ENCODE measurements at places on chromosomes 5 and 9. TPM values are rescaled to one million over a fixed set of nuclear protein-coding genes. Genes with fewer than 3 reads are reported as not detected.

The PCDHA7 gene
- total RNA-seq, result 0.82 TPM

The FOXE1 gene
- total RNA-seq, result not detected

The MOCS2 gene
- 85.7 TPM for total RNA-seq

The TRAF1 gene
- total RNA-seq, result 5.3 TPM

The PTGER4 gene
- 73.1 TPM for total RNA-seq

DNA sequence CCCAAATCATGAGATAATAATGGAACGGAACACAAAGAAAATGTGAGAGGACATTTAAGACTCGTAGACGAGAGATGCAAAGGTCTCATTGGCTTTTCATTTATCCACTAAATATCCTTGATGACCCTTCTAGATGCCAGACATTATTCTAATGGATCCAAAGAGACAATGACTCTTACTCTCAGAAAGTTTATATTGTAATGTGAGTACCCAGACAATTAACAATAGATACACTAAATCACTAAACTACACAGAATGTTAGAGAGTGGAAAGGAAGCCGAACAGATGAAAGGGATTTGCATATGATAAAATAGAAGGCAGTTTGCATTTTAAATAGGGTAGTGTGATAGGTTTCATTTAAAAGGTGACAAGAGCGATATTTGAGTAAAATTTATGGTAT is 973.3 kb downstream of the TAF11L14 start:
- DNase-seq, result no peak
- H3K36me3 ChIP-seq, result no peaks in the 10 kb centered on the region
- no peaks in the 10 kb centered on the region for H3K27me3 ChIP-seq
- H3K4me1 ChIP-seq, result no peaks in the 10 kb centered on the region

DNA sequence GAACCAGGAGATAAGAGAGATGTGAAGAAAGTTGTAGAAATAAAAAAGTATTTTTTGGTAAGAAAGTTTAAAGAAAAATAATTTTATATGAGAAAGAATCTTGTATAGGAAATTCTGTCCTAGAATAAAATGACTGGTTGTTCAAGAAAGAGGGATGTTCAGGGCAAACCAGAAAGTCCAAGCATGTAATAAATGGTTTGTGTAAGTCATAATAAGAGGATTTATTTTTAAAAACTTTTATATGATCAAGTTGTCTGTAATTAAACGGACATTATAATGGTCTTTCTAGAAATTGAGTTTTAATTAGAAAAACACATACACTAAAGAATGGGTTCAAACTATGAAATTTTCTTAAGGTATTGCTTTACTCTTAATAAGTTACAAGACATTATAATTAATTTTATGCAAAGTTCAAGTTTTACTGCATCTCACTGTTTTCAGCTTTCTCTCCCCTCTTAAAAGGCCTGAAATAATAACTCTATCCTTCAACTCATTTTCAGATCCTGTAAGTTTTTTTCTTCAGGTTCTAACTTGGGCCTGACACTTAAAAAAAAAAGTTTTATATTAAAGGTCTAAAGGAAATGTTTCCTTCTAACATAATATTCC is 56.1 kb upstream of the ZNF300 start:
- H3K4me3 ChIP-seq, result no peak overlapping the region
- DNase-seq, result no peak
- no peak overlapping the region for H3K27ac ChIP-seq
- H3K4me1 ChIP-seq, result no peaks in the 10 kb centered on the region
- H3K36me3 ChIP-seq, result no peaks in the 10 kb centered on the region

- no peak overlapping the region for H3K27ac ChIP-seq
- H3K27me3 ChIP-seq, result no peaks in the 10 kb centered on the region
- no peak overlapping the region for H3K4me3 ChIP-seq
Measured at GRCh38 chr9:115008536-115009270, 78.3 kb upstream of the TNFSF8 start.

DNA sequence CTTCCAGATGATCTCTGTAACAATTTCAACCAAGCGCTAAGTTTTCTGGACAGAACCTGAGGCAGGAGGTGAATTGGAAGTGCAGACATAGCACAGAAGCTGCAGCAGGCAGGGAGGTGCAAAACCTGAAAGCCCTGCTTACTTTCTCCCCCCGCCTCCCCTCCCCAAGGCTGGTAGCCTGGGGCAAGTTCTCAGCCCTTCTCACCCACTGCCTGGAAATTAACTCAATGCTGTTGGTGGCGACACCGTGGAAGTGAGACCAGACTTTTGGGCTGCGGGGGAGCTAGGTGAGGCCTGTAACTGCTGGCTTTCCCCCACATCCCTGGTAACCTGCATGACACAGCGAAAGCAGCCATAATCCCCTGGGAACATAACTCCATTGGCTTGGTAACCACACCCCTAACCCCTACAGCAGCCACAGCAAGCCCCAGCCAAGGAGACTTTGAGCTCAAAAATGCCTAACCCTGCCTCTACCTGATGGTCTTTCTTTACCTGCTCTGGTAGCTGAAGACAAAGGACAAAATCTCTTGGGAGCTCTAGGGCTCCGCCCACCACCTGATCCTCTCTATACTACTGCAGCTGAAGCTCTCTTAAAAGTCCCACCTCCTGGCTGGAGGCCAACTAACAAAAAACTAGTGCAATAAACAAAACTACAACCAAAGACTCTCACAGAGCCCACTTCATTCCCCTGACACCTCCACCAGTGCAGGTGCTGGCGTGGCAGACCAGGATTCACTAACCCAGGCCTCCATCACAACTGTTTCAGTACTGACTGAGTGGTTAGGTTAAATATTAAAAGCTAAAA is 11.9 kb upstream of the OR13C8 start:
- H3K36me3 ChIP-seq, result no peaks in the 10 kb centered on the region
- DNase-seq, result no peak
- H3K4me3 ChIP-seq, result no peak overlapping the region
- H3K27me3 ChIP-seq, result no peaks in the 10 kb centered on the region
- no peak overlapping the region for H3K27ac ChIP-seq

- no peaks in the 10 kb centered on the region for H3K4me1 ChIP-seq
- no peaks in the 10 kb centered on the region for H3K36me3 ChIP-seq
- no peaks in the 10 kb centered on the region for H3K27me3 ChIP-seq
- H3K27ac ChIP-seq, result no peak overlapping the region
Measured at GRCh38 chr9:127237801-127238200, 26.8 kb upstream of the GARNL3 start.

GRCh38 chr9:21710548-21711191 is 91.8 kb upstream of the MTAP start:
- no peak overlapping the region for H3K27ac ChIP-seq
- no peak overlapping the region for H3K4me3 ChIP-seq
- H3K27me3 ChIP-seq, result no peaks in the 10 kb centered on the region
- no peak for DNase-seq

DNA sequence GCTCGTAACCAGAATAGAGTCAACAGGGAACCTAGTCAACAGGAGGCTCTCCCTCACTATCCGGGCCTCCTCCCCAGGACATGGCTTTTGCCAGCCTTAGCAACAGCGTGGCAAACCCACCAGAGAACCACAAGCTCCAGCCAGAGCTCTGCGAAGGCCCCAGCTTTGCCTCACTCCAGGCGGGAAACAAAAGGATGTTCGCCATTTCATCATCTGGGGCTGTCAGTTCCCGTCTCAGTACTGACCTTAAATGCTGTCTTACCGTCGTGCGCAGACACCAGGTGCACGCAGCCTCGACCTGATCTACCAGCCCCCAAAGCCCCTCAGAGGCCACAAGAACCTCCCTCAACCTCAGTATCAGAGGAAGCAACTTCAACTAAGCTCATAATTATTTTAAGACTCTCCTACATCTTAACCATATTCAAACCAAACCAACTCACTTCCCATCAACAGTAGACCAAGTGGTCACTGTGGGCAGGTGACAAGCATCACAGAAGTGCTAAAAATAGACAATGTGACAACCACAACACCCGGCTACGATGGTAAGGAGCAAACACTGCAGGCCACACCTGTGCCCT is 71.4 kb downstream of the SEMA4D start:
- H3K4me1 ChIP-seq, result no peaks in the 10 kb centered on the region
- no peak overlapping the region for H3K4me3 ChIP-seq
- H3K27ac ChIP-seq, result no peak overlapping the region
- DNase-seq, result no peak

GRCh38 chr5:34475249-34475966 is 180.7 kb upstream of the RAI14 start:
- no peak overlapping the region for H3K4me3 ChIP-seq
- H3K36me3 ChIP-seq, result no peaks in the 10 kb centered on the region
- no peaks in the 10 kb centered on the region for H3K4me1 ChIP-seq
- no peaks in the 10 kb centered on the region for H3K27me3 ChIP-seq
- no peak for DNase-seq

DNA sequence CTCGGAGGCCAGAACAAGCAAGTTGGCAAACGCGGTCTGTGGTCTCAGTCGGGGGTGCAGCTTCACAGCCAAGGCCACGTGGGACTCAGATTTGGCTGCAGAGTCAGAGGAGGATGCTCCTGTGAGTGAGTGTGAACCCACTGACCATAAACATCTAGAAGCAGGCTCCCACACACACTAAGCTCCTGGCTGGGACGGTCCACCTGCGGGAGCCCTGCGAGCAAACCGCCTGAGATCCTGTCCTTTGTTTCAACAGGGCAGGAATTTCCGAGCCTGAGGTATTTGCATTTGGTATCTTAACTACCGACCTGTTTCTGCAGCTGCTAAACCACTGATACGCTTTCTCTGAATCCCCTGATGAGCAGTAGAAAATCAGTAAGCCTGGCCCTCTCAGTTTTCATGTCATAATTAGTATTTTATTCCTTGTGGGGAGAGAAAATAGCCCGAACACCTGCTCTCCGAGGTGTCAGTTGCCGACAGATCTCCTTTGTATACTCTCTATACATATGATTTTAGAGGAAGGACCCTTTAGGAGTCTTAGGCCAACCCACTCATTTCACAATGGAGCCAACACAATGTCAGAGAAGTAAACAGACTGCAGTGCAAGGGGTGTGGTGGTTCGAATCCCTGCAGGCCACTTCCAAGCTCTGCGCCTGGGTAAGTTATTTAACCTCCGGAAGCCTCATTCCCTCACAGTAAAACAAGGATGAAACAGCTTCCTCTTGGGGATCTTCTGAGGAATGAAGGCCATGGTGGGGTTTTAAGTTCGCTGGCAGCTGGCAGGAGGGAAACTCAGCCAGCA is 40.9 kb upstream of the PWWP2A start:
- no peak for DNase-seq
- H3K4me1 ChIP-seq, result peaks cover 8% of the 10 kb centered on the region
- H3K4me3 ChIP-seq, result no peak overlapping the region
- no peak overlapping the region for H3K27ac ChIP-seq
- H3K27me3 ChIP-seq, result no peaks in the 10 kb centered on the region
- no peaks in the 10 kb centered on the region for H3K36me3 ChIP-seq

DNA sequence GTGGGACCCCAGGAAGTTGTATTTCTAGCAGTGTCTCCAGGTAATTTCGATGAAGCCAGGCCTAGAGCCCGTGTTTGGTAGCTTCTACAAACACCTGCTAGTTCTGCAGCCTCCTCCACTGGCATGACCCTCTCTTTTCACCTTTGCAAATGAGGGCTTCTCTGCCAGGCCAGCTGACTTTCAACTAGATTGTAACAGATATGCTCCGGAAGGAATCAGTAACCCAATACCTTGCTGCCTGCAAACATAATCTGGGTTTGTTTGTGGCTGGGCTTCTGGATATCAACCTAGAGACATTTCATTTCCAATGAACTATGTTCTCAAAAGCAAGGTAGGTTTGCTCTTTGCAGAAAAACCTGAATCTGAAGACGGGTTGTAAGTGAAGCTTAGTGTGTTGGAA is 354.8 kb downstream of the DMRT2 start:
- no peaks in the 10 kb centered on the region for H3K36me3 ChIP-seq
- H3K4me1 ChIP-seq, result no peaks in the 10 kb centered on the region
- DNase-seq, result no peak
- no peak overlapping the region for H3K4me3 ChIP-seq
- H3K27ac ChIP-seq, result no peak overlapping the region

- no peaks in the 10 kb centered on the region for H3K27me3 ChIP-seq
- H3K4me3 ChIP-seq, result no peak overlapping the region
- H3K36me3 ChIP-seq, result no peaks in the 10 kb centered on the region
- H3K4me1 ChIP-seq, result no peaks in the 10 kb centered on the region
- no peak overlapping the region for H3K27ac ChIP-seq
Measured at GRCh38 chr5:143837306-143837848, 25.4 kb downstream of the HMHB1 start.

- H3K36me3 ChIP-seq, result no peaks in the 10 kb centered on the region
- H3K4me1 ChIP-seq, result peaks cover 20% of the 10 kb centered on the region
- H3K27me3 ChIP-seq, result no peaks in the 10 kb centered on the region
- no peak overlapping the region for H3K27ac ChIP-seq
- no peak overlapping the region for H3K4me3 ChIP-seq
Measured at GRCh38 chr9:15308511-15308910, 1.5 kb upstream of the TTC39B start.

GRCh38 chr5:142290577-142291299 is 34.1 kb downstream of the SPRY4 start:
- H3K36me3 ChIP-seq, result no peaks in the 10 kb centered on the region
- H3K4me1 ChIP-seq, result no peaks in the 10 kb centered on the region
- no peak overlapping the region for H3K4me3 ChIP-seq
- H3K27me3 ChIP-seq, result no peaks in the 10 kb centered on the region
- no peak overlapping the region for H3K27ac ChIP-seq

- no peaks in the 10 kb centered on the region for H3K36me3 ChIP-seq
- H3K4me3 ChIP-seq, result no peak overlapping the region
- H3K4me1 ChIP-seq, result no peaks in the 10 kb centered on the region
Measured at GRCh38 chr5:177368869-177369644, 11.3 kb downstream of the RGS14 start.

Measured in sigmoid colon (tissue), 7 donors.